ENCODE measurements at places on chromosomes 11 and 22.

GRCh38 chr11:116073854-116074837 lies 569.9 kb upstream of the CADM1 start:
- DNase-seq = peak; percentile 82

GRCh38 chr11:70105755-70106571 lies 27.8 kb downstream of the ANO1 start:
- no peak for DNase-seq

GRCh38 chr11:86151174-86152005 lies 82.5 kb upstream of the PICALM start:
- peak; percentile 69 for DNase-seq

DNA sequence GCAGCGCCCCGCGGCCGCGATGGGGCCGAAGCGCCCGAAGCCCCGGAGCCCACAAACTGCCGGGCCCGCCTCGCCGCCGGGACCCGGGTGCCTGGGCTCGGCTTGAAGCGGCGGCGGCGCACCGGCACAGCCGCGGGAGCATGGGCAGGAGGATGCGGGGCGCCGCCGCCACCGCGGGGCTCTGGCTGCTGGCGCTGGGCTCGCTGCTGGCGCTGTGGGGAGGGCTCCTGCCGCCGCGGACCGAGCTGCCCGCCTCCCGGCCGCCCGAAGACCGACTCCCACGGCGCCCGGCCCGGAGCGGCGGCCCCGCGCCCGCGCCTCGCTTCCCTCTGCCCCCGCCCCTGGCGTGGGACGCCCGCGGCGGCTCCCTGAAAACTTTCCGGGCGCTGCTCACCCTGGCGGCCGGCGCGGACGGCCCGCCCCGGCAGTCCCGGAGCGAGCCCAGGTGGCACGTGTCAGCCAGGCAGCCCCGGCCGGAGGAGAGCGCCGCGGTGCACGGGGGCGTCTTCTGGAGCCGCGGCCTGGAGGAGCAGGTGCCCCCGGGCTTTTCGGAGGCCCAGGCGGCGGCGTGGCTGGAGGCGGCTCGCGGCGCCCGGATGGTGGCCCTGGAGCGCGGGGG lies 346 bp downstream of the FJX1 start:
- no peak for DNase-seq

DNA sequence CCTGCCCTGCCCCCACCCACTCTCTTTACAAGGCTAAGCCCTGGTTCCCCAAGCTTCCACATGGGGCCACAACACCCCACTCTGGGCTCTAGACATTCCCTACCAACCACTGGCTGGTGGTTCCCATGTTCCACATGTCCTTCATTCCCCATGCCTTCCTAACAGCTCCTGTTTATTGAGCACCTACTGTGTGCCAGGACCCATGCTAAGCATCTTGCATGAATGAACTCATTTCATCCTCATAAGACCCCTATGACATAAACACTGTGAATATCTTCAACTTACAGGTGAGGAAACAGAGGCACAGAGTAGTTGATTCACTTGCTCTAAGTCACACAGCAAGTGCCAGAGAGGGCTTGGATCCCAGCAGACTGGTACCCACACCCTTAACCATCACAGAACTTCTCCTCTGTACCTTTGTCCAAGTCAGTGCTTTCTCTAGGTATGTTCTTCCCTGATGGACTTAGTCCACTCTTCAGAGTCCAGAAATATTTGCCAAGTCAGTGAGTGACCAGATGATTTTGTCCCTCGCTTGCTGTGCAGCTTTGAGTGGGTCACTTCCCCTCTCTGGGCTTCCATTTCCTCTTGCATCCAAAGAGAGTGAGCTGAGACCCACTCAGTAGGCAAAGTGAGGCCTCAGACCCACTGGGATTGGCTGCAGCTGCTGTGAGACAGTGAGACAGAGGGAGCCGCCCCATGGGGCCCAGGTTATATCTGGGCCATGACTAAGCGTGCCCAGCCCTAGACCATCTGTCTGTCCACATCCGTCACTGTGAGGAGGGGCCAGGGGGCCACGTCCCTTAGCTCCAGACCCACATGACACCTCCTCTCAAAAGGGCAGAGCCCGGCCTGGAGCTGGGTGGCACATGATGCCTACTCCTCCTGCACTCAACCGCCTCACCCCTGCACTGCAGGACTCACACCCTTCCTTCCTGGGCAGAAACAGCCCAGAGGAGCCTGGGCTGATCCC lies 132.4 kb downstream of the MN1 start:
- DNase-seq = peak; percentile 95

DNA sequence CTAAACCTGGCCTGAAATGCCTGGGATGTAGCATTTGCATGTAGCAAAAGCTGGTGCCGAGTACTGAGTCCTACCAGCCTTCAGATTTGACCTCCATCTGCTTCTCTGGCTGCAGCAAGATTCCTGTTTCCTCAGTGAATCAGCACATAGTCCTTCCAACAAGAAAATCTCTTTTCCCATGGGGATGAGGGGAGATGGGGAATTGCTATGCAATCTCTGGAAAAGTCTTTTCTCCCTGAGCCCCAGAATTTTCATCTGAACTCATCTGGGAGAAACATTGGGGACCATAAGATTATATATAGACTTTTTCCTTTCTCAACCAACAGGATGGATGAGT lies 32.0 kb upstream of the YWHAH start:
- no peak for DNase-seq

DNA sequence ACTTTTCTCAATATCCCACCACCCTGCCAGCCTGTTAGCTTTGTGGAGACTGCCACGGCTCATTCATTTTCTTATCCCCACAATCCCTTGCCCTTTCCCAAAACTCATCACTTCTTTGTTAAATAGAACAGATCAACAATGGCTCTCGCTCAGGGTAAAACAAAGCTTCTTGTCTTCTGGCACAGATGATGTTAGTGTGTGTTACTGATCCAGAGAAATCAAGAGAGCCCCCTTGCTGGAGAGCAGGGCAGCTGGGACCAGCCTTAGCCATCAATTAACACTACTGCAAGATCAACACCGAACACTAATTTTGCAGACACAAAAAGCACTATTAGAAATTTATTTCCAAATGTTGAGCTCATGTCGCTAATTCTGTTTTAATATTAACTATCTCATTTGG lies 420.9 kb downstream of the TENM4 start:
- DNase-seq = no peak

DNA sequence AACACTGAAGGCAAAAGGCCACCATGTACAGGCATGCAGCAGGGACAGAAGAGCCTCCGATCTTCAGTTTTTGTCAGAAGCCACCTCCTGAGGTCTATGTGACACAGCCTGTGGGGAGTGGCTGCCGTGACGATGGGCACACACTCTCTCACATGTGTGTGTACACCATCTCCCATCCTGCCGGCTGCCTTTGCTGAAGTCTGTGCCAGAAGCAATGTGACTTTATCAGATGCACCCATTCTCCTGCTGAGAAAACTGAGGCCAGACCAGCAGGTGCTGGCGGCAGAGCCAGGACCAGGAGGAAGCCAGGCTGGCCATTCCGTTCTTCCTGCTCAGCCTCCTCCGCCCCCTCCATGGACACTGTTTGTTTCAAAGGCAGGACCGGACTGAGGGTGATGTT lies 16.7 kb downstream of the SHANK2 start:
- DNase-seq = no peak

- no peak for DNase-seq
Measured at GRCh38 chr22:19930551-19931486, 10.8 kb upstream of the COMT start.

DNA sequence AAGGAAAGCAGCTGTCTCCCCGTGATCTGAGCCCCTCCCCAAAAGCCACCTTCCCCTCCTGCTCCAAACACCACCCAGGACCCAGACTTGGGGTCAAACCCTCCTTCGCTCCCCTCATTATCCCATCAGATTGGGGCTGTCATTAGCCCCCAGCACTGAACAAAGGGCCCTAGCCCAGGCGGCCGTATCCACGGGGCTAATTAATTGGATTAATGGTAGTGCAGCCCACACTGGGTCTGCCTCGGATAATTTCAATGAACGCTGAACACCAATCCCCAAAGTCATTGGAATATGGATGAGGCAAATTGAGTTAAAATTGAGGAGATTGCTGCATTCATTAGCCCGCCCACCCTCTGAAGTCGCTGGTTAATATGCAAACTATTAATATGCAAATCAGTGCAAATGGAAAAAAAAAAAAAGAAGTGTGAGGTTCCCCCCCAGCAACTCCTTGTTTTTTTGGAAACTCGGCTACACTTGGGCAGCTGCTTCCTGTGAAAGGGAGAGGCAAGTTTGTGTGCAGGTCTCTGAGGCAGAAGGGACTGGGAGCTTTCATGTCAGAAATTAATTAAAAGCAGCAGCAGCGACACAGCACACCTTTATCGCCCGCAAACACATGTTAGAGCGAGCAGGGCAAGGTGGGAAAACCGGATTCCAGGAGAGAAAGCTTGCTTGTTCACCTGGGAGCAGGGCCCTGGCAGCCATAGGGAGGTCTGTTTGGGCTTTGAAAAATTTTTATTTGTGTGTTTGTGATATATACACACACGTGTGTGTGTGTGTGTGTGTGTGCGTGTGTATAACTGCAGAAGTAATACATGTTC lies 517.8 kb downstream of the MIAT start:
- no peak for DNase-seq

GRCh38 chr22:17633217-17633997 lies 4.9 kb upstream of the ATP6V1E1 start:
- no peak for DNase-seq

- DNase-seq = no peak
Measured at GRCh38 chr11:304061-304506, 3.5 kb upstream of the IFITM2 start.

DNA sequence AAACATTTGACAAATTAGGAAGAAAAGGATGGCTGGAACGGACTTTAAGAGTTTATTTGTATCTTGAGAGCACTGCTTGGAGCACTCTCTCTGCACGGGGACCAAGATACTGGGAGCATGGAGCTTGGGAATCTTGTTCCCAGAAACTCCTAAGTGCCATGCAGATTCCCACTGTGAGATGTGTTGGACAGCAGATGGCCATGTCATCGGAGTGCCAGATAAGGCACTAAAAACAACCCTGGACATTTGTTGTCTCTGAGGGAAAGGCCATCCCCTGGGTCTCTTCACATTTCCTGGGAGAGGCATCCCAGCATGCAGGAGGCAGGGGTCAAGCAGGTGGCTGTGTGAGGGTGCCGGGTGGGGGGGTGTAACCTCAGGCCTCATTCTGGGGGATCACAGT lies 2.9 kb downstream of the KIRREL3 start:
- no peak for DNase-seq

- no peak for DNase-seq
Measured at GRCh38 chr11:133234883-133235282, 297.4 kb downstream of the OPCML start.

GRCh38 chr11:30420233-30420787 lies 97.4 kb downstream of the ARL14EP start:
- DNase-seq = no peak

DNA sequence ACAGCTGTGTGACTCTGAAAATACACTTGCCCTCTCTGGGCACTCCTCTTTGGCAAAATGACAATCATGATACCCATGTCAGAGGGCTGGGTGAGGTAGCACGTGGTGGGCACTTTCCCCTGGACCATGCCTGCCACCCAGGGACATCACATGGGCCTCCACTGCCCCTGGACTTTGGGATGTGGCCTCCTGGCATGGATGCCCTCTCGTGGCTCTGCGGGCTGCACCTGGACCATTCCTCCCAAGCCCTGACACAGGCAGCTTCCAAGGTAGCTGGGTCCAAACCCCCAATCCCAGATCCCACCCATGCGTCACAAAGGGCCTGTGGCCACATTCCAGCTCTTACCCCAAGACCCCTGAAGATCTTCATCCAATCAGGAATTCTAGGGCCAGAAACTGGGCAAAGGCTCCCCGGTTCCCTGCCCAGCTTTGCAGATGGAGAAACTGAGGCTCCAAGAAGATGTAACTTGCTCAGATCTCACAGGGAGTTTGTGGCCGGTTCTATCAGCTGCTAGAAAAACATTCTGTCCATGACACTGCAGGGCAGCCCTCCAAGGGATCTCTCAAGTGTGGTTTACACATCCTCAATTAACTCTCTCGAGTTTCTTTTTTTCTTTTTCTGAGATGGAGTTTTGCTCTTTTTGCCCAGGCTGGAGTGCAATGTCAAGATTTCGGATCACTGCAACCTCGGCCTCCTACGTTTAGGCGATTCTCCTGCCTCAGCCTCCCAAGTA lies 35.4 kb upstream of the CYB5R3 start:
- DNase-seq = no peak

- DNase-seq = no peak
Measured at GRCh38 chr11:24357620-24358410, 139.0 kb upstream of the LUZP2 start.

DNA sequence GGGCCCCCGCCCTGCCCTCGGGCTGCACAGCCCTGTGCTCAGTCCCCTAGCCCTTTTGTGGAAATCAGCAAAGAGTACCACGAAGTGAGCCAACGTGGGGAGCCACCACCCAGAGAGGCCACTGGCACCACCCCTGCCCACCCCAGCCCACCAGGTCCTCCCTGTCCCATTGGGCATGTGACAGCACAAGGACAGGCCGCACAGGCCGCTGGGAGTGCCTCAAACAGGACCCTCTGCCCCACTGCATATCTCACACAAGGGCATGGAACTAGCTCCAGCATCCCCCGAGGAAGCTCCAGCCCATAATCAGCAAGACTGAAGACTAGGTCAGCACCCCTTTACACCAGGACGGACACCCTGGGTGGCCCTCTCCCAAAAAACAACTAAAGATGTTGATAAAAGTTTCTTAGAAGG lies 29.7 kb downstream of the GNB1L start:
- DNase-seq = no peak

- DNase-seq = no peak
Measured at GRCh38 chr11:127369356-127369755, 368.8 kb upstream of the KIRREL3 start.

DNA sequence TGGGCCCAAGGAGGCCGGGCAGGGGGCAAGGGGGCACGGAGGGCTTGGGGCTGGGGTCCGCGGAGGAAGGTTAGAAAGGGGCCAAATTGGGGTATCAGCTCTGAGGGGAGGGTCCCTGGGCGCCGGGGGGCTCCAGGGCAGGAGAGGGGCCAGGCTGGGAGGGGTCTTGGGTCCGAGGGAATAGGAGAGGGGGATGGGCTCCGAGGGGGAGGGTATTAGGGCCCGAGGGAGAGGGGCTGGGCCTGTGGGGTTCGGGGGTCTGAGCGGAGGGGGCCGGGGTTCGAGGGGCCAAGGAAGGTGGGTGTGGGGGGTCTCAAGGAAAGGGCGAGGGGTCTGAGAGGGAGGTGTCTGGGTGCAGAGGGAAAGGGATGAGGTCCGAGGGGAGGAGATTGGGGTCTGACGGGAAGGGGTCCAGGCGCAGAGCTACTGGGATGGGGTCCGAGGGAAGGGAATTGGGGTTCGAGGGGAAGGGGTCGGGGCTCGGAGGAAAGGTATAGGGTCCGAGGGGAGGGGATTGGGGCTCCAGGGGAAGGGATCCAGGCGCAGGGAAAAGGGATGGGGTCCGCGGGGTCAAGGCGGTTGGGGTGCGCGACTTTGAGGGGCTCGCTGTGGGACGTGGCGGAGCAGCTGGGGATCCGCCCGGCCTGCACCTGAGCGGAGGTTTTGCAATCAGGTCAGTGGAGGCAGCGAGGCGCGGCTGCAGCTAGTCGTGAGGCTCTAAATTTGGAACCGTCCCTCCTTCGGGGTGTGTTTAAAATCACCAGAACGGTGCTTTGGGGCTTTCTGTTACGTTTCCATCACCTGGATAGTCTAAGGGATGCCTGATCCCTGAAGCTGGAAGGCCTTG lies 728 bp downstream of the CTTN start:
- no peak for DNase-seq

GRCh38 chr22:19604711-19605268 lies 80.6 kb upstream of the CLDN5 start:
- peak; percentile 38 for DNase-seq

GRCh38 chr11:69234740-69235710 lies 58.9 kb upstream of the MYEOV start:
- DNase-seq = no peak

- DNase-seq = peak; percentile 2
Measured at GRCh38 chr11:87463486-87464102, 425.9 kb downstream of the TMEM135 start.

GRCh38 chr22:38468443-38469305 lies 778 bp downstream of the KDELR3 start:
- no peak for DNase-seq
